ENCODE measurements at places on chromosomes 7 and 10. TPM values are rescaled to one million over a fixed set of nuclear protein-coding genes. Genes with fewer than 3 reads are reported as not detected.

Gene C10orf105
- not detected for total RNA-seq

Gene CCDC201
- not detected for total RNA-seq

GRCh38 chr10:89959433-89960110, 258.2 kb downstream of the KIF20B start:
- H3K4me1 ChIP-seq: no peaks in the 10 kb centered on the region
- no peaks in the 10 kb centered on the region for H3K36me3 ChIP-seq
- H3K27ac ChIP-seq: no peak overlapping the region
- H3K4me3 ChIP-seq: no peak overlapping the region
- no peaks in the 10 kb centered on the region for H3K27me3 ChIP-seq
- no peak for DNase-seq

DNA sequence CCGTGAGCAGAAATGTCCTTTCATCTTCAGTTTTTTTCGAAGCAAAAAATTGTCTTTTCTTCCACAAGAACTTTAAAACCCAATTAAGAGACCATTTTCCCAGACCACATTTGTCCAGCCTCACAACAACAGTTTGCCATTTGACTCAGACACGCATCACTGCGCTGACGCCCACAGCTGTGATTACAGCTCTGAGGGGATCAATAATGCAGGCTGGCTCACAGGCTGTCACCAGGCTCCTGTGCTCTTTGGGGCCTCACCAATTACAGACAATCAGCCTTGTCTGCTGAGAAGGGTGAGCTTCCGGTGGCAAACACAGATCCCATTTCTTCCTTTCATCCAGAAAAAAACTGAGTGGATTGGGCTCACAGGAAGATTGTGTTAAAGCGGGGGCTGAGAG, 33.3 kb downstream of the DDC start:
- no peak for DNase-seq
- H3K36me3 ChIP-seq: no peaks in the 10 kb centered on the region
- no peak overlapping the region for H3K27ac ChIP-seq
- no peaks in the 10 kb centered on the region for H3K4me1 ChIP-seq

- no peak for DNase-seq
- H3K27me3 ChIP-seq: no peaks in the 10 kb centered on the region
- no peak overlapping the region for H3K27ac ChIP-seq
- no peaks in the 10 kb centered on the region for H3K36me3 ChIP-seq
Measured at GRCh38 chr7:41877118-41877517, 174.2 kb upstream of the INHBA start.

- H3K36me3 ChIP-seq: no peaks in the 10 kb centered on the region
- H3K27ac ChIP-seq: no peak overlapping the region
- H3K27me3 ChIP-seq: no peaks in the 10 kb centered on the region
- no peaks in the 10 kb centered on the region for H3K4me1 ChIP-seq
Measured at GRCh38 chr7:50362712-50363282, 58.3 kb downstream of the IKZF1 start.

GRCh38 chr10:80856186-80856585, 318.5 kb downstream of the SH2D4B start:
- no peaks in the 10 kb centered on the region for H3K36me3 ChIP-seq
- no peak for DNase-seq
- H3K27me3 ChIP-seq: no peaks in the 10 kb centered on the region
- H3K4me3 ChIP-seq: no peak overlapping the region
- H3K4me1 ChIP-seq: no peaks in the 10 kb centered on the region
- no peak overlapping the region for H3K27ac ChIP-seq

DNA sequence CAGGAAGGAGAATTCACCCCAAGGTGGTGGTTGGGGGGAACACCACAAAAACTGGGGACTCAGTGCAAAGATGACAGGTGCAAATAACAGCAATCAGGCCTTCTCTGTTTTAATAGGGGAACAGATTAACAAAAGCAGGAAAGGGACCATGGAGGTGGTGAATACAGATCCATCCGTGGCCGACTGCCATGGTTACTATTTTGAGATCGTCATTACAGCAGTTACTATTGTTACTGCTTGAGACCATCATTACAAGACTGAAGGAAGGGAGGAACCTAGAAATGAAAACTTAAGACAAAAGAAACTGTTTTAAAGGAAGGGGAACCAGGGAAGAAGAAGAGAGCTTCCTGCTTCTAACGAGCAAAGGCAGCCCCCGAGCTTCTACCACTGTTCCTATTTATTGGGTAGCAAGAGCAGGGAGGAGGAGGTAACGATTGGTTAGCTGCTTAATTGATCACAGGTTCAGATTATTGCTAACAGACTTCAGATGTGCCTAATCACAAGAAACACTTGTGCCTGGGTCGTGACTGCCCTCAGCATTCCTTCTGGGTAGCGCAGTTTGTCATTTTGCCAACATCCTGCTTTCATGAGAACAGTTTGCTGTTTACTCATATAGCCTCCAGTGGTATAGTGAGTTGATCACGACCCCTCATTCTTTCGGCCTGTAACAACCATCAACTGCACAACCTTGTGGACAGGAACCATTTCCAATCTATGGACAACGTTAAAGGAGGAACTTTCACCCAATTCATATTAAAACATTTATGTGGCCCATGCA, 216.3 kb downstream of the CHCHD3 start:
- peak overlapping the region; percentile 61 for H3K27ac ChIP-seq
- no peaks in the 10 kb centered on the region for H3K36me3 ChIP-seq
- no peaks in the 10 kb centered on the region for H3K27me3 ChIP-seq
- H3K4me3 ChIP-seq: no peak overlapping the region

GRCh38 chr7:123916240-123916724, 8.8 kb upstream of the SPAM1 start:
- no peaks in the 10 kb centered on the region for H3K27me3 ChIP-seq
- no peaks in the 10 kb centered on the region for H3K36me3 ChIP-seq
- DNase-seq: no peak
- no peak overlapping the region for H3K4me3 ChIP-seq

DNA sequence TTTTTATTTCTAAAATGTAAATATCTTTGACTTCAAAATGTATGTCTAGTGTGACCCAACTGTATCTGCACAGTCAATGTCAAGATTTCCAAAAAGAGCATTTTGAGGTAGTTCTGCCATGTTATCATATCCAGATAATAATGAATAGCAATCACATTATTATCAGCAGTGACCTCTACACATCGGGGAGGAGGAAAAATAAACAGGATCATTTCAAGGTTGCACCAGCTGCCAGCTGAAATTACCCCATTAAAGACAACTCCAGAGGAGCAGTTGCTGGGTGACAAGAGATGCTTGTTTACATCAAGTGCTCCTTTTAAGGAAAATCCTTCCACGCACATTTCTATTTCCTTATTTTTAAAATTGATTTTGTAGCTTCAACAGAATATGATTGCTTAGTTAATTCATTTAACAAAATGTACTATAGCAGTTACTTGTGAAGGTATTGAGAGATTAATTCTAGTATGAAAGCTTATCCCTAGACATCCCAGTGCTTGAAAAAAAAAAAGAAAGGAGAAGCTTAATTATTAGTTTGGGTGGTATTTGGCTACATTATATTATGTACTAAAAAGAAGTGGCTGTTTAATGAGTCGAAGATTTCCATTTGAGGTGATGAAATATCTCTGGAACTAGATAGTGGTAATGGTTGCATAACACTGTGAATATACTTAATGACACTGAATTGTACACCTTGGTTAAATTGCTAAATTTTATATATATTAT, 19.3 kb upstream of the SLC35G1 start:
- DNase-seq: no peak
- H3K4me1 ChIP-seq: no peaks in the 10 kb centered on the region
- no peaks in the 10 kb centered on the region for H3K27me3 ChIP-seq
- H3K27ac ChIP-seq: no peak overlapping the region

GRCh38 chr7:117780832-117781231, 92.4 kb downstream of the CTTNBP2 start:
- H3K27ac ChIP-seq: no peak overlapping the region
- no peak for DNase-seq
- H3K36me3 ChIP-seq: no peaks in the 10 kb centered on the region

DNA sequence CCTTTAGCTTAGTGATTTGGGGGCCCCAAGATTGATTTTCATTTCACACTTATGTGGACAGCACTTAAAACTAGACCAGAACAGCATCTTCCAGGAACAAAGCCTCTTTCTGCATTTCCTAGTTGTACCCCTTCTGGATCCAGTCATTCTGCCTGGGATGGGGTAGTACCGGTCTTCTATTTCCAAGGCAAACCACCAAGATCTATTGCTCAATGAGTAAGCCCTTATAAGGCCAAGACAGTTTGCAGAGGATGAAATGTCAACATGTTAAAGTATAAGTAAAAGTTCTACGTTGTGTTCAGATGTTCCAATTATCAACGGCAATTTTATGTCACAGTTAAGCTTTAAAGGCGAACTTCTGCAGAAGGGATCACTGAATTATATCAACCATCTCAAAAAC, 106.9 kb upstream of the ZNF746 start:
- no peaks in the 10 kb centered on the region for H3K27me3 ChIP-seq
- no peaks in the 10 kb centered on the region for H3K4me1 ChIP-seq
- DNase-seq: no peak
- peaks cover 9% of the 10 kb centered on the region for H3K36me3 ChIP-seq
- no peak overlapping the region for H3K4me3 ChIP-seq

- H3K4me3 ChIP-seq: no peak overlapping the region
- H3K27me3 ChIP-seq: no peaks in the 10 kb centered on the region
- H3K36me3 ChIP-seq: no peaks in the 10 kb centered on the region
- no peaks in the 10 kb centered on the region for H3K4me1 ChIP-seq
Measured at GRCh38 chr10:30865141-30865926, 166.3 kb downstream of the ZNF438 start.

- H3K4me3 ChIP-seq: no peak overlapping the region
- no peaks in the 10 kb centered on the region for H3K36me3 ChIP-seq
- no peak for DNase-seq
- no peaks in the 10 kb centered on the region for H3K27me3 ChIP-seq
- H3K27ac ChIP-seq: no peak overlapping the region
- no peaks in the 10 kb centered on the region for H3K4me1 ChIP-seq
Measured at GRCh38 chr7:139767561-139767982, 10.2 kb downstream of the HIPK2 start.

DNA sequence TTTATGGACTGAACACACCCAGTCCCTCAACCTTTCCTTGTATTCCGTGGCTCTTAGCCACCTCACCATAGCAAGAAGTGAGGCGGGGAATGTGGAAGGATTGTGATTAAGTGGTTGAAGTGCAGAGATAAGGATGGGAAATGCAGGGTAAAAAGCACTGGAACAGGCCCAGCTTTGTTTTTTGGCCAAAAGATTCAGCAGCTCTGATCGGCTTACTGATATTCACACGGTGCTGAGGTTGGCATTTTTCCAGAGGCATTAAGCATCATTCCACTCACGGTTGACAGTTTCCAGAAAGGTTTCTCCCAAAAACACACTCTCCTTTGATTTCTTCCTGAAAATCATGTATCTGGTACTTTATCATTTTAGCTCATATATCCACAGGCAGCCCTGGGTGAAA, 544.2 kb downstream of the CNTNAP2 start:
- H3K4me3 ChIP-seq: no peak overlapping the region
- no peaks in the 10 kb centered on the region for H3K27me3 ChIP-seq
- H3K27ac ChIP-seq: no peak overlapping the region
- no peak for DNase-seq
- no peaks in the 10 kb centered on the region for H3K4me1 ChIP-seq

GRCh38 chr7:6442114-6442513, 5.6 kb downstream of the DAGLB start:
- DNase-seq: no peak
- H3K4me3 ChIP-seq: no peak overlapping the region
- no peaks in the 10 kb centered on the region for H3K36me3 ChIP-seq
- H3K4me1 ChIP-seq: peaks cover 33% of the 10 kb centered on the region

DNA sequence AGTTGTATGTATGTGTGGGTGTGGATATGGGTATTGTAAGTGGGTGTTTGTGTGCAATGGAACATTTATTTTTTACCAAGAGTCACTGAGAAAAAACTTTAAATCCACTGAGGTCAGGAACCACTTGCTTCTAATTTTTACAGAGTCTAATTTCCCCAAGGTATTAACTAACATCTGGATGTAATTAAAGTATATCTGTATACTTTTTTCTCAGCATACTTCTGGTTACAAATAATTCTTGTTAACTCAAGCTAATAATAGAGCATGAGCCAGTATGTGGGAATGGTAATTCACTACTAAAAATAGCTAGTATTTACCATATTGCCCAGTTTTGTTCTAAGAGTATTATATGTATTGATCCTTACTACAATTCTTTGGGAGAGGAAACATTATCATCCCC, 24.6 kb upstream of the STEAP4 start:
- H3K36me3 ChIP-seq: no peaks in the 10 kb centered on the region
- no peak for DNase-seq
- H3K4me3 ChIP-seq: no peak overlapping the region

GRCh38 chr10:43251419-43252165, 15.3 kb downstream of the RASGEF1A start:
- H3K27me3 ChIP-seq: no peaks in the 10 kb centered on the region
- H3K4me3 ChIP-seq: no peak overlapping the region
- no peaks in the 10 kb centered on the region for H3K4me1 ChIP-seq
- H3K36me3 ChIP-seq: no peaks in the 10 kb centered on the region
- H3K27ac ChIP-seq: no peak overlapping the region

Data from thyroid gland (tissue), 4 donors.